ENCODE measurements at places on chromosomes 12 and 14.

DNA sequence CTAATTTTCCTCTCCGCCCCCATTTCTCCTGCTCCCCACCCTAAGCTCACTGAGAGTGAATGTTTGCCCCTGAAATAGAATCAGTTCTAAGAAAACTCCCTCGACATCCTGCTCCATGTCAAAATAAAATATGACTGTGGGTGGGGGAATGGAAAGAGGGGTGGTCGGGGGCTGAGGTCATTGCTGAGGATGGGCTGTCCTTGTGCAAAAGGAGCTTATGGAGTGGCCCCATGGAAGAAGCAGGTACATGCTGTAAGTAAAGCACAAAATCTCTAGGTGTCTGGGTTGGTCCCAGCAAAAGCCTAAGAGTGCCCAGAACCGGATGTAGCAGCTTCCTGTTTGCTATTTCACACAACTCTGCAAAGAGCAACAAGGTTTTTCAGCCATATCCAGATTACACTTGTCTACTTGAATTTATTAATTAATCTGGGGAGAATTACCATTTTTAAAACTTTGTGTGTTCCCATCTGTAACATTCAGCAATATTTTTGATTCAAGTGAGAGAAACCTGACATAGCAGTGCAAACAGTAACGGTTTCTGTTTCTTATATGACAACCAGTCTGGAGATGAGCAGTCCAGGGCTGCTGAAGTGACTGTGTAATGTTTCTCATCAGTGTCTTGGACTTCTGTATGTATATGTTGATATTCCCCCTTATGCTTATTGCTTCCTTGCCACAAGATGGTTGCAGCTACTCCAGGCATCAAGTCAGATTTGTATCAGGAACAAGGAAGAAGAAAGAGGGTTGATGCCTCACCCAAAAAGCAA, 40.4 kb upstream of the GZMB start:
- no peak for DNase-seq

- DNase-seq = no peak
Observed at GRCh38 chr12:131090274-131091210, 136.8 kb downstream of the ADGRD1 start.

- no peak for DNase-seq
Observed at GRCh38 chr14:23537351-23538049, 14.1 kb downstream of the ZFHX2 start.

DNA sequence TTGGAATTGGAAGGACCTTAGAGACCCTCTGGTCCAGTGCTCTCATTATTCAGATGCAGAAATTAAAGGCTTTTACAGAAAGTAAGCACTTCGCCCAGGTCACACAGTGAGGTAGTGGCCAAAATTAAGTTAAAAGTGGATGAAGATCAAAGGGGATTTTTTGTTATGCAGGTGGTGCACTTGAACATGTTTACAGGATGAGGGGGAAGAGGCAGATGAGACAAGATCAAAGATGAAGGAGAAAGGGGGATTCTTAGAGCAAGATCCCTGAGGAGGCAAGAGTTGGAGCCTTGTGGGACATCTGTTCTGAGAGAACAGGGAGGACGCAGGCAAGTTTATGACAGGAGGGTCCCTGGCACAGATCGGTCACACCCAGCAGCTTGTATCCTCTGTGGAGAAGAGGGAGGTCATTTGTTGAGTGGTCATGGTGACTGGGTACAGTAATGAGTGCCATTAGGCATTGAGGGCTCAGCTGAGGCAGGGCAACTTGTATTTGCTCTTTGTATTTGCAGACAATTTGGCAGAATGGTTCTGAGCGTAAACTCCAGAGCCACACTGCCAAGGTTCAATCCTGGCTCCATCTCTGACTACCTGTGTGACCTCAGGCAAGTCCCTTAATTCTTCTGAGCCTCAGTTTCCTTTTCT, 84.0 kb downstream of the BORCS5 start:
- DNase-seq = no peak

GRCh38 chr12:22275843-22276242, 58.7 kb downstream of the ST8SIA1 start:
- no peak for DNase-seq

GRCh38 chr12:91627225-91627624, 444.6 kb upstream of the DCN start:
- no peak for DNase-seq

DNA sequence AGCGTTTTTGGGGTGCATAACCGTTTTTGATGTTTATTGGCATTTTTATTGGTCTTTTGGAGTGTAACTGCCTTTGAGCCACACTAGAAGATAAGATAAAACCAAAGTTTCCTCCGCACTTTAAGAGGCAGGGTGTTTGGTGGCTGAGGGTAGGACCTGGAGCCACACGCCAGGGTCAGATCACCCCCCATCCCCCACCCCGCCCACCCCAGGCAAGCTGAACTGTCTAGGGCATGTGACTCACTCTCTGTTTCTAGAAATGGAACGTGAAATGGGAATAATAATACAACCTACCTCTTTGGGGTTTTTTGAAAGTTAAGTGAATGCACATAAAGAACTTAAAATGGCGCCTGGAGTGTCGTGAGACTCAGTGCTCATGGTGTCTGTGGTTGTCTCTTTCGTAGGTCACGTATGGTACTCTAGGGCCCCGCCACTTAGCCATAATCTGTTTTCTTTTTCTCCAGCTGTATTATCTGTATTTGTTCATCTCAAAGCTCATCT, 56.0 kb downstream of the PPP2R5C start:
- DNase-seq = no peak

GRCh38 chr12:56188131-56188777, 1.0 kb downstream of the SMARCC2 start:
- no peak for DNase-seq

GRCh38 chr14:92987713-92988510, 65.0 kb downstream of the CHGA start:
- no peak for DNase-seq

DNA sequence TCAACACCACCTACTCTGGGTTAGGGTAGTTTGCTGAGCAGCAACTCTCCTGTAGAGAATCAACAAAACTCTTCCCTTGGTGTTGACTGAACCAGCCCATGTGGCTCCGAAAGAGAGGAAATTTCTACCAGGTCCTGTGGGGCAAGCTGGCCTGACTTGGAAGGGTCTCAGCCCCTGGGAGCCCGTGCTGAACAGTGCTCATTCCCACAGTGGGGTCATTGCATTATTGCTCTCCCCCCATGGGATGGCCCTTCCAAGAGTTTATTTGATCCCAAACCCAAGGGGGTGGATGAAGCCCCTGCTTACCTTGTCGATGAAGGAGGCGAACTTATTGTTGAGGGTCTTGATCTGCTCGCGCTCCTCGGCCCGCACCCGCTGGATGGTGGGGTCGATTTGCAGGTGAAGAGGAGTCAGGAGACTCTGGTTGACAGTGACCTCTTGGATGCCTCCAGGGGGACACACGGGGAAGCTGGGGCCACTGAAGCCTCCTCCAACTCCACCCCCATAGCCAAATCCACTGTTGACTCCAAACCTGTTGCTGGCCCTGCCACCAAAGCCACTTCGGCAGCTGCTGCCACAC, 580 bp downstream of the KRT75 start:
- no peak for DNase-seq

- no peak for DNase-seq
Observed at GRCh38 chr14:58533446-58533845, 104.3 kb upstream of the DACT1 start.

- no peak for DNase-seq
Observed at GRCh38 chr12:8065991-8066594, at the start of gene C3AR1. Gene C3AR1 (minus strand): TSS chr12:8066359. CDS start chr12:8060185, 6,174 bp downstream.

DNA sequence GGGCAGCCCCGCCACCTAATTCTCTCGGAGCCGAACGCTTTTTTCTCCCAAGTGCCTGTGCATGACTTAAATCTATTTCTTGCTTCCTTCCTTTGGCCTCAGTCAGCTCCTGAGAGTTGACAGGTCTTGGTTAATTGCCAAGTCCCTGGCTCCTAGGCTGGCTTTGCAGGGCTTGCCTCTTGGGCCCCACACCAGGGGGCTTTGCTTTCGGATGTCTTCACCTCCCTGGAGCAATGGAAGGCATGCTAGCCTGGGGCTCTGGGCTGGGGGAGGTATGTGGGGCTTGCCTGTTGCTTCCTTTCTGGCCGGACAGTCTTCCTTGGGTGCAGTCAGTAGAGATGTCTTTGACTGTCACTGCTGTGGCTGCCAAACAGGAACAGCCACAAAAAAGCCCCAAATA, 2.2 kb upstream of the KRT80 start:
- DNase-seq = no peak

- no peak for DNase-seq
Observed at GRCh38 chr14:89296281-89296745, 120.7 kb downstream of the FOXN3 start.

DNA sequence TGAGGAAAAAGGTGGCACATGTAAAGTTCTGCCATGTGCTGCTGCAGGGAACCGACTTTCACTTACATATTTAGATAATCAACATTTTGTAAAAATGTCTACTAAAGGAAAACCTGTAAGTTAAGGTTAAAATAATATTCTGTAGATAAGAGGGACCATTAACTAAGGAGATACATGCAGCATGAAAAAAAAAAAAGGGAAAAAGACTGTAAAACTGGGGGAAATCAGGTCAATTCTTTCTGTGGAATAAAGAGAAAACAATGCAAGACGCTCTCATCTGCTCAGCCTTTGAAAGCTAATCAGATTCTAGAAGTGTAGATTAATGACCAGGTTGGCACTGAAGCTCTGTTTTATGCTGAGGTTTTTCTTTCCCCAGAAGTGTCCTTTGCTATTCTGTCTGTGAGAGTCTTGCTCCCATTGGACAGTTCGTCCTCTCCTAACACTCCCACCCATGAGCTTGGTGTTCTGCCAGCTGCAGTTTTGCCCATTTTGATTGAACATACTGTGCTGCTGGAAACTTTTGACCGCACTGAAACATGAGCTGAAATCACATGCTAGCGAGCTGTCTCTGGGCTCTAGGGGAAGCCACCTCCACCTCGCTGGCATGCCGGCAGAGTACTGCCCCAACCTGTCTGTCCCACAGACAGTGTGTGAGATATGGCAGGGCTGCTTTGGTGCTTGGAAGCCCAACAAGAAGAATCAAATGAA, 39.7 kb downstream of the PPTC7 start:
- peak; percentile 11 for DNase-seq

GRCh38 chr12:49673446-49674317, 33.5 kb downstream of the FMNL3 start:
- DNase-seq = no peak

GRCh38 chr12:132279184-132279889, 50.1 kb downstream of the GALNT9 start:
- no peak for DNase-seq

GRCh38 chr12:39804898-39805297, 185.3 kb upstream of the ABCD2 start:
- no peak for DNase-seq

DNA sequence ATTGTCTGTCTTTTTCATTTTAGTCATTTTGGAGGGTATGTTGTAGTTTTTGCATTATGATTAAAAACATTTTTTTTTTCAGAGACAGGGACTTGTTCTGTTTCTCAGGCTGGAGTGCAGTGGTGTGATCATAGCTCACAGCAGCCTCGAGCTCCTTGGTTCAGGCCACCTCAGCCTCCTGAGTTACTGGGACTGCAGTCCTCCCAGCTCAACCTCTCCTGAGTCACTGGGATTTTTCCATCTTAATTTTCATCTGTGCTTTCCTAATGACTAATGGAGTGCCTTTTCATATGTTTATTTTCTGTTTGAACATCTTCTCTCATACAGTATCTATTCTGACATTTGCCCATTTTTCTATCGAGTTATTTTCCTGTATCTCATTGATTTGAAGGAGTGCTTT, 52.6 kb downstream of the DYRK2 start:
- DNase-seq = no peak

DNA sequence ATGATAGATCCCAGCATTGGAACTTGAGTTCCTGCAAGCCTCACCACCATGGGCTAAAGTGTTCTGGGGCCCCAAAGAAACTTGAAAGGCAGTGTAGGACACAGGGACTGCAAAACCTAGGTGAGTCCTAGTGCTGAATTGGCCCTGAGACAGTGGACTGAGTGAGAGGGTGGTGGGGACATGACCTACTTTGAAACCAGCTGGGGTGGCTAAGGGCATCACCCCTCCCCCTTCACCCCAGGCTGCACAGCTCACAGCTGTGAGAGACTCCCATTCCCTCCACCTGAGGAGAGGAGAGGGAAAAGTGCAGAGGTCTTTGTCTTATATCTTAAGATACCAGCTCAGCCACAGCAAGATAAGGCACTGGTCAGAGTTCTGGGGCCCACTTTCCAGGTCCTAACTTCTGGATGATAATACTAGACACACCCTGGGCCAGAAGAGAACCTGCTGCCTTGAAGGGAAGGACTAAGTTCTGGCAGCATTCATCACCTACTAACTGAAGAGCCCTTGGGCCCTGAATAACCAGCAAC, 62.5 kb downstream of the MAPKAPK5 start:
- DNase-seq = no peak

DNA sequence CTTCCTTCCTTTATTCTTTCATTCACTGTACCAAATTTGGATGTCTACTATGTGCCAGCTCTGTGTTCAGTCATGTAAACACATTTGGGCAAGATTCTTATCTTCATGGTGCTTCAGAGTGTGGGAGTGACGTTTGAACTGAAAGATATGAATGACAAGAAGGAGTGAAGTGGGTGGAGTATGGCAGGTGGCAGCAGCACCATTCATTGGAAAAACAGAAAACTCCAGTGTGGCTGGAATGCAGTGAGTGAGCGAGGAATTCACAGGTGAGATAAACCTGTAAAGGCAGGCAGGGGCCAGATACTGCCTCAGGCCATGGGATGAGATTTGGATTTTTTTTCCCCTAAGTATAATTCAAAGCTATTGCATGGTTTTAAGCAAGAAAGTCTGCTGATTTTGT, 140.7 kb upstream of the CCDC198 start:
- no peak for DNase-seq

DNA sequence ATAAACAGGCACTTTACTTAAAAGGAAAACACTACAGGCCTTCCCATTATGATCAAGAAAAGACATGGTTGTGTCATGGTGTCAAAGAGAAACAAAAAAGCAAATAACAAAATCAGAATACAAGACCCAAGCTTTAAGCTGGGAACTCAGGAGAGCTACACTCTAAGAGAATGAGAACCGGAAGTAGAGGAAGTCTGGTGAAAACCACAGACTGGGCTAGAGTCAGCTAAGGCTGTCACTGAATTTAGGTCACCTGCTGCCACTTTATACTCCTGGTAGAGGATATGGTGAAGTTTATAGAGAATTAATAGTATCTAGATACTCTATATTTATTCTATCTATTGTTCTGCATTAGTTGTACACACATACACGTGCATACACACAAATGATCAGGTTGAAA, 971.7 kb downstream of the FLRT2 start:
- DNase-seq = no peak
